ENCODE measurements at places on chromosomes 11 and 22.
A peak's percentile ranks its signal among the peaks of the same experiment; 100 is the strongest.

DNA sequence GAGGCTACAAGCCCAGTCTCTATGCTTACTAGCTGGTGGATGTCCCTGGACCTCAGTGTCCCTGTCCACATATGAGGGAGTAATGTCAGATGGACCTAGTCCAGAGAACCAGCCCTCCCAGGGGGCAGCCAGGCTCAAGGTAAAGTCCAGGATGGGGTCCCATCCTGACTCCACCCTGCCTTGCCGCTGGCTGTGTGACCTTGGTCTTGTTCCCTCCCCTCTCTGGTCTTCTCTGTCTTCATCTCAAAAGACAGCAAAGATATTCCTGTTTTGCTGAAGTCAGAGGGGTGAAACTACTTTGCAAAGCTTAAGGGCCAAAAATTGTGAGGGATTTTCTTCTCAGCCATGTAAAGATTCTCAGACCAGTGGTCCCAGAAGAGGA is 9.2 kb upstream of the C11orf96 start:
- no peak for DNase-seq

DNA sequence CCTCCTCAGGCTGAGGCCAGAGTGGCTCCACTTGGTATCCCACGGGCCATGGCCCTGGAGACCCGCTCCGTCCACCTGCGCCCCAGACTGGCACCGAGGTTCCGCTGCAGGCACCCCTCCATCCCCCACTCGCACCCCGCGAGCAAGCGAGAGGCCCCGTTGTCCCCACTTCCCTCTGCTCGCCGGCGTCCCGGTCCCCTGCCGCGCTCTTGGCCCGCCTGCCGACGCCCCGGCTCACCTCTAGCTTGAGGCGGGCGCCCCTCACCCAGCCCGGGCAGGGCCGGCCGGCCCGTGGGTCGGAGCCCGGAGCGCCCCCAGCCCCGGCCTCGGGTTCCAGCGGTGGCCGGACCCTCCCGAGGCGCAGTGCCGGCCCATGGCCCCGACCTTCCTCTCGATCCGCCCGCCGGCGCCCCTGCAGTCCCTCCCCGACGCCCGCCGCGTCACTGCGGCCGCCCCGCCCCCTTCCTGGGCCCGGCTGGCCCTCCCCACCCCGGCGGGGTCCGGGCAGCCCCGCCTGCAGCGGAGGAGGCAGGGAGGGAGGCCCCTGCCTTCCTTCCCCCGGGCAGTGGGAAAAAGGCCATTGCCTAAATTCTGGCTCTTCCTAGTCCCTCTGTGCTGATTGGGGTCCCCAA is at the start of gene PITPNM1:
PITPNM1 (minus strand) TSS at position 414 of the 632 bp plus-strand sequence. CDS start 1,183 bp downstream, outside the sequence.
- DNase-seq, result peak; percentile 97

DNA sequence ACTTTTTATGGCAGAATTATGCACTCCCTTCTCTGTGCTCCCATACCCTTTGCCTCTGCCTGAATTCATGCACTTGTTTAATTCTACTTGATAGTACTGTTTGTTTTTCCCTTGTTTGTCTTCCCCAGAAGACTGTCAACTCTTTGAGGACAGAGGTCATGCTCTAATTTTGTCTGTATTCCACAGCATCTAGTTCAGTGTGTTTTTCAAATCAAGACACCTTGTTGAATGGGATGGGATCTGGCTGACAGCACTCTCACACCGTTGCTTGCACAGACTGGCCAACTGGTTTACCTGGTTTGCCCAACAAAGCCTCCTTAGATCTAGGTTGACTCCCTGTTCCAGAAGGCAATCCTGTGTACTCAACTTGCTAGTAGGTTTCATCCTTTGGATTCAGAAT is 121.2 kb upstream of the TIMP3 start:
- no peak for DNase-seq

DNA sequence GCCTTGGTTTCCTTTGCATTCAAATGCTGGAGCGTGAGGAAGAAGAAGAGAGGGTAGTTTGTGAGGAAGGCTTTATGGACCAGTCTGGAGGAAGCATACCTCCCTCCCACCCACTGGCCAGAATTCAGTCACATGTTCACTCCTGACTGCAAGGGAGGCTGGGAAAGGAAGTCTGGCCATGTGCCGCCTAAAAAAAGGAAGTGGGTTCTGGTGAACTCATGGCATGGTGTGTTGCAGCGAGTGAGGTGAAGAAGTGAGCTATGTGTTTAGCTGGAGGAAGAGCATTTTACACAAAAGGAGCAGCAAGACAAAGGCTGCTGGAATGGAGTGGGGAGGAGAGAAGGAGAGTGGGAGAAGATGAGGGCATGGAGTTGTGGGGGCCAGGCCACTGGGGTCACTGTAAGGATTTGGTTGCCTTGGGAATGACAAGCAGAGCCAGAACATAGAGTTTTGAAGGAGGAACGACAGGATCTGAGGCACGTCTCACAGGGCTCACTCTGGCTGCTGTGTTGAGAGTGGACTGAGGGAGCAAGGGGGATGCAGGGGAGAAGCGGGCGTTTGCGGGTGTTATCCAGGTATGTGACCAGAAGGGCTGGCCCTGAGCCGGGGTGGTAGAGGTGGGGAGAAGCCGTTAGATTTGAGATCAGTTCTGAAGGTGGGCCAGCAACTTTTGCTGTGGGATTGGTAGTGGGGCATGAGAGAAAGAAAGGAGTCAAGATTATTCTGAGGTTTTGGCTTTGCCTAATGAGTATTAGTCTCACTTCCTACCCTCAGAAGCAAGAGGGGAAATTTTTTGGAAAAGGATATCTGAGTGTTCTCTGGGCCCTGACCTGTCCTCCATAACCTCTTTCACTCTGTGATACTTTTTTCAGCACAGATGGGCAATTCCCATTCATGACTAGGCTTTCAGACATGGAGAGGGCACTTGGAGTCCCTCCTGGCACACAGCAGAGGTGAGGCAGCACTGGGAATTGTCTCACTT is 26.4 kb downstream of the BMAL1 start:
- DNase-seq, result peak; percentile 53

GRCh38 chr22:24697172-24697571 is 77.3 kb downstream of the PIWIL3 start:
- no peak for DNase-seq

GRCh38 chr11:70193411-70194292 is 9.4 kb upstream of the FADD start:
- no peak for DNase-seq

DNA sequence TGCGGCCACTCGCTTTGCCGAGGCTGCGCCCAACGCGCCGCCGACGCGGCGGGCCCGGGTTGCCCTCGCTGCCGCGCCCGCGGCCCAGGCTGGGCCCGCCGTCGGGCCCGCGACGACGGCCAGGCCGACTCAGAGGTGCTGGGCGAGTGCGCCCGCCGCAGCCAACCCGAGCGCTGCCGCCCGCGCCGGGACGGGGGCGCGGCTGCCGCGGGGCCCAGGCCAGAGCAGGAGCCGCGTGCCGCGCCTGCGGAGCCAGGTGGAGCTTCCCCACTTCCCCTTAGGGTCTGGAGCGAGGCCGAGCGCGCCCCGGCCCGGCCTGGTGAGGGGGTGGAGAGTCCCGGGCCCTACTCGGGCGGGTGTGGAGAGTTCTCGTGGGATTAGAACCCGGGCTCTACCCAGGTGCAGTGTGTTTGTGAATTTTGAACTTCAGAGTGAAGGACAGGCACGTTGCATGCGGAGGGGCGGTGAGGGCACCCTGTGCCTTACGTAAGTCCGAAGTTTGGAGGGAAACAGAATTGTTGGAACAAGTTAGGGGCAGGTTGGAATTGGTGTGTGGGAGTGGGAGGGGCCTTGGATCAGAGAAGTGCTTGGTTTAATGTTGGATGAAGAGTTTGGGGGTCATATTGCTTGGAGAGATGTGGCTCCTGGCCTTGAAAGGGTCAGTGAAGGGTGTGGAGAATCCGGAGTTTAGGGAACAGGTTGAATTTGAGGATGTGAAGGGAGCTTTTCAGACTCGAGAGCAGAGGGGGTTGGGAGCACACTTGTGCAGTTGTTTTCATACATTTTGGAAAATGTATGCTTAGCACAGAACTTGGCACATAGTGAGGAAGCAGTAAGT is 697 bp downstream of the RNF169 start:
- DNase-seq, result peak; percentile 63

DNA sequence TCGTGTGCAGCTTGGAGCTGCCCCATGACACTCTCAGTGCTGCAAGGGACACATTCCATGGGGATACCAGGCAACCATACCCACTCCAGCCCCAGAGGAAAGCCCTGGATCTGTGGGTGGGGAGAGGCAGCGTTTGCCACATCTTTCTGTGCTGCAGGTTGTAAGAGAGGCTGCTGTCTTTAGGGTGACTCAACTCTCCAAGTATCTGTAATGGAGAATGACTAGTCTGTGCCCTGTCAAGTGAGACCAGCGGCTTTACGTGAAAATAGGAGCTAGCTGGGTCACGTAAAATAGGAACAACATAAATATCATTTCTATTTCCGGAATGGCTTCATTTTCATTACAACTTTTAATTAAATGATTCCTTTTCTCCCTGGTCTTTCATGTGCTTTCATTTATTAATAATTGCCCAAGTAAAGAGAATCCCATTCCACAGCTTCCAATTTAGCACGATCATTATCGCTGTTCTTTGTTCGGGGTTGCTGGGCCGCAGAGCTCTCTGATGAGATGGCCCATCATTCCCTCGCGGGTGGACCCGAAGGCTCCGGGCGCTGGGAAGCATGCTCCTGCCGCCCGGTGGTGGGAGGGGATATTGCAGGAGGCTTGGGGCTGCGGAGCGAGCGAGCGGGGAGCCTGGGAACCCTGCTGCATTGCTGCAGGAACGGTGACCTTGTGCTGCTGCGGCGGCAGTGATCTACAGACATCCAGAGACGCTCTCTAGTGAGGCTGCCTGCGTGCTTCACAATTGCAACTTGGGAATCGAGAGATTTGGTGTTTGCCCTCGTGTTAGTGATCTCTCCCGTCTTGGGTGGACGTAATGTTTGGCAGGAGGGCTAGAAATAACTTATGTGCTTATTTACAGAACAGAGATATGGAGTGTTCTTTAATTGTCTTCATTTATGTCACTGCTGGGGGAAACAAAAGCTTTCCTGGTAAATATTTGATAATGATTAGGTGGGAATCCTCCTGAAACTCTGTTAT is 10.6 kb downstream of the SLC6A5 start:
- peak; percentile 90 for DNase-seq

- DNase-seq, result no peak
Observed at GRCh38 chr11:94302776-94303175, 1.6 kb upstream of the IZUMO1R start.

- DNase-seq, result no peak
Observed at GRCh38 chr11:74012074-74012809, 3.4 kb upstream of the UCP3 start.

- no peak for DNase-seq
Observed at GRCh38 chr11:119468511-119468910, 45.5 kb upstream of the THY1 start.

GRCh38 chr11:93840180-93840579 is 10.2 kb downstream of the VSTM5 start:
- no peak for DNase-seq

DNA sequence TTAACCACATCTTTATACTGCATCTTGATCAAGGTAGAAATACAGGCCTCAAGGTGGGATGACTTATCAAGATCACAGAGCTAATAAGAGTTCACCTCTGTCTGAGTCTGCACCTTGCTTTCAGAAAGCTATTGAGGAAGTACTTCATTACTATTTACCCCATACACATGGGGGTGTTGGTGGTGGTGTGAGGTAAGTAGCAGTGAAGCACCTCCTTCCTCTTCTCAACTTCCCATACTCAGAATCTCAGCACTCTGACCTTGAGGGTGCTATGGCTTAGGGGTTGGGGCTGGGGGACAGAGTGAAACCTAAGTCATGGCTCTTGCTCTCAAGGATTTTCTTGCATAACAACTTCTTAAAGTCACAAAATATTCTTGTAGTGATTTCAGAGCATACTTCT is 56.9 kb downstream of the ME3 start:
- DNase-seq, result no peak

DNA sequence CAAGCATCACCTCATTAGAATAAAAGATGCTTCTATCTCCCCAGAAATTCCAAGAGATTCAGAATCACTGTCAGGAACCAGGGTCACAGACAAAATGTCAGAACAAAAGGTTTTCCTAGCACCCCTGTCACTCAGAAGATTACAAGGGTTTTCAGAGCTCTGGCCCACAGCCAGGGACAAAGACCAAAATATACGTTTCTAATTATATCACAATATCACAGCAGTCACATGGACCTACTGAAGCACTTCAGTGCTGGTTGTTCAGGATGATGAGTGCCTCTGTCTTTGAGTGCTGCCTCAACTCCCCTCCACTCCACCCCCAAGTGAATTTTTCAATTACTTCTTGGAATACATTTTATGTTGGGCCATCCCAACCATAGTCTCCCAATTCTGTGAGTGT is 21.9 kb upstream of the RTL6 start:
- DNase-seq, result no peak
